ENCODE measurements at places on chromosomes 12 and 14.

DNA sequence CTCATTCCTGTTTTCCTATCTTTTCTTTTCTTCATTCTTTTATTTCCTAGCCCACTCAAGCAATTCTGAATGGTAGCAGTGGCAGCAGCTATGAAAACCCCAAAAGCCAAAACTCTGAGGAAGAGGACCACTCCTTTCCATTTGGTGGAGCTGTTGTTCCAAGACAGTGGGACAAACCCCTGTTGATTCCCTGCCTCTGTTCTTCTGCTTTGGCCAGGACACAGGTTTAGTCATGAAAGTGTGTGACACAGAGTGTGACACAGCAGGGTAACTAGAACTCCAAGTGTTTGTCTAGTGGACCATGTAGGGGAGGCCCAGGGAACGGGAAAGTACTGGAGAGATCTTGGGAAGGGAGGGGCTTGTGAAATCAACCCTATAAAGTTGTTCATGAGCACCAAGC is 71.1 kb downstream of the PTCSC3 start:
- DNase-seq: no peak

GRCh38 chr14:101181446-101182313 is 278.2 kb upstream of the RTL1 start:
- no peak for DNase-seq

DNA sequence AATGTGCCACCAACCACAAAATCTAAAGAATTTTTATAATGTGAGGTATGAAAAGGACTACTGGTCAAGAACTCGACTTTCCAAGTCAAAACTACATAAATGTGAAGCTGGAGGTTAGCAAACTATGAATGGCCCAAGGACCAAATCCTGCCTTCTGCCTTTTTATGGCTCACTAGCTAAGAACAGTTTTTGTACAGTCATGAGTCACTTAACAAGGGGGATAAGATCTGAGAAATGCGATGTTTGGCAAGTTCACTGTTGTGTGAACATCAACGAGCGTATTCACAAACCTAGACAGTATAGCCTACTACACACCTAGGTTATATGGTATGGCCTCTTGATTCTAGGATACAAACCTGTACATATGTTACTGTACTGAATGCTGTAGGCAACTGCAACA is 28.2 kb downstream of the FERMT2 start:
- DNase-seq: no peak

DNA sequence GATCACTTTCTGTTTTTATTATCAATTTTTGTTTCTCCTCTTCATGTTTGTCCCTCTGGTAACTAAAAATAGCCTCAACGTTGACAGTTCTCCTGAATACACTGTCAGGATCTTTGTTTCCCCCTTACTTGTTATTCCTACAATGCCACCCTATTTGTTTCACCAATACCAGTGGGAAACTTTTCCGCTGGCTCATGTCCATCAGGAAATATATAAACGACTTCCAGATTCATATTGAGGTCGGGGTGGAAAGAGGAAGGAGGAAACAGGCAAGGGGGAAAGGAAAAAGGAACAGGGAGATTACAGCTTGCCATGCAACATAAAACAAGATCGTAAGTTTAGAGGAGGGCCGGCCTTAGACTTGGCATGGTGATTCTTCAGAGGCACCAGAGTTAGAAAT is 61.7 kb downstream of the BTBD7 start:
- no peak for DNase-seq

DNA sequence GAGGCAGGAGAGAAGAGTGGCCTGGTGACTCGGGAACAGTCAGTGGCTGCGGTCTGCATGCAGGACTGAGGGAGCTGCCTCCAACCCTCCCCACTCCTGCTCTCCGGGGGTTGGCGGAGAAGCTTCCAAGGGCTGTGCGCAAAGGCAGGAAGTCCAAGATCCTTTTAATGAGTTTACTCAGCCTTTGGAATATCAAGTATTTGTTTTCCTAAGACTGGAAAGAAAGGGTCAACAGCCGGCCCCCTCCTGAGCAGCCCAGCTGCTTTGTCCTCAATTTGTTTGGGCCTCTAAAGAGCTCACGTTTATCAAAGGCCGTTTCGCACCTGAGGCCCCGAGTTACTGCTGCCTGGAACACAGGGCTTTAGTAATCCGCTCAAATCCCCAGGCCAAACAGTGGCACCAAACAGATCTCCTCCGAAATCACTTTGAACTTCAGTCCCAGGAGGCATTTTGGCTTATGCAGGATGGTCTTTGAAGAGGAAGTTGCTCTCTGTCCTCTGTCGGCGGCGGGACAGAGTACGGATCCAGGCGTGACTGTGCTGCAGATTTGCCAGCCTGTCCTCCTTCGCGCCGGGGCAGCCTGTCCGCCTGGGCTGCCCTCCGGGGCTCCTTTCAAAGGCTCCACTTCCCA is 117.2 kb upstream of the FZD10 start:
- no peak for DNase-seq

DNA sequence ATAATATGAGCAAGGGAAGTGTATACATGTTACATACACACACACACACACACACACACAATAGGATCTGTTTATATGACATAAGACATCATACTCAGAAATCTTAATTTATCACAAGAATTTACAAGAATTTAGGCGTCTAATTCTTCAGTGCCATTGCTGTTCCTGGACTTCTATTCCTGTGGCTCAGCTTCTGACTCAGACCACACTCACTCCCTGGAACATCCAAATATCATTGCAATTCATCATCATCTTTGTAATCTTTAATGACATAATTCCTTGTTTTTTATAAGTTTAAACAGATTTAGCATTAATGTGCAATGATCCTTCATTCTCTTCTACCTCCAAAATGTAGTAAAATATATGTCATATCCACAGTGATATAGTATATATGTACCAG is 544.2 kb downstream of the FOXG1 start:
- no peak for DNase-seq

DNA sequence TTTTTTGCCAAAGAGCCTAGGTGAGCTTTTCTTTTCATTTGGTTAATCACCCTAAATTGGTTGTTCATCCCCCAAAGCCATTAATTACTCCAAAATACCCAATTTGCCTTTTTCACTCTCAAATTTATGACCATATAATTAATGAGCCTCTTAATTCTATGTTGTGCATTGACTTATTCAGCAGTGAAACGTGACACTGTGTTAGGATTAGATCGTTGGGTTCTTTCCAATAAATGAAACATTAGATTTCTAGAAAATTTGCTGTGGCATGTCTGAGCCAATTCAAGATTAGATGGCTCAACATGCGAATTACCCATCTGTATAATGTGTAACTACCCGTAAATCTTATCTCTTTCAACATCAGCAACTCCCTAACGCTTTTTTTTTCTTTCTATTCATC is 273.4 kb downstream of the BMP4 start:
- DNase-seq: no peak

GRCh38 chr12:86456241-86456640 is 200.1 kb upstream of the MGAT4C start:
- no peak for DNase-seq

- no peak for DNase-seq
Measured at GRCh38 chr14:71465316-71465715, 466.9 kb upstream of the RGS6 start.

- DNase-seq: no peak
Measured at GRCh38 chr14:35932659-35933159, 106.6 kb downstream of the BRMS1L start.

DNA sequence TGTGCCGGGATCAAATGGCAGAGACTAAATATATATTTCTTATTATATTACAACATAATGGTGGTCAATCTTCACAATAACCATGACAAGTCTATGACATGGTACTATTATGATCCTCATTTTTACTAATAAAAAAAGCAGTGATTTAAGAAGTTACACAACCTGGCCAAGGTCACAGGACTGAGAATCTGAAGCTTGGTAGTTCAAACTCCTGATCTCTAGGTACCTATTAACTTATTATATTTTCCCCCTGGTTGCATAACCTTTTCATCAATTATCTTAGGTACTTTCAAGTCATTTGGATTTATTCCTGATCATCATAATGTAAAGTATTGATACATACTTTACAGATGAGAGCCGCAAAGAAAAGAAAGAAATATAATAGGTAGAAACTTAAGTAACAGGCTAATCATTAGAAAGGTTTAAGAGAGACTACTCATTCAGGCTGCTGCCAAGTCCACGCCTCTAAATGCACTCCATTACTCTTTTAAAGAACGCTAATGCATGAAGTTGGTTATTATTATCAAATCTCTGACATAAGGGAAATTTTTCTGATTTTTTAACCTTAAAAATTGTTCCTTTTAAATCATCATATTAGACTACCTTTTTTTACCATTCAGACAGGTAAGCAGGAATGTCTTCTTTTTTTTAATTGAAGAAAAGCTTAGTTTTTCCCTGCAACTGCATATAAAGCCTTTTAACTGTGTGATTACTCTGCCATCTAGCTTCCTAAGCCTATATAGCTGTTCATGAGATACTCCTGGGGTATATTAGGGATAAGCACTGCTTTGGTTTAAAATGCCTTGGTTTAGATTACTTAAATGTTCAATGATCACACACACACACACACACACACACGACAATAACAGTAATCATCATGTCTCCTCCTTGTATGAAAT is 35.6 kb downstream of the RPS29 start:
- DNase-seq: no peak

DNA sequence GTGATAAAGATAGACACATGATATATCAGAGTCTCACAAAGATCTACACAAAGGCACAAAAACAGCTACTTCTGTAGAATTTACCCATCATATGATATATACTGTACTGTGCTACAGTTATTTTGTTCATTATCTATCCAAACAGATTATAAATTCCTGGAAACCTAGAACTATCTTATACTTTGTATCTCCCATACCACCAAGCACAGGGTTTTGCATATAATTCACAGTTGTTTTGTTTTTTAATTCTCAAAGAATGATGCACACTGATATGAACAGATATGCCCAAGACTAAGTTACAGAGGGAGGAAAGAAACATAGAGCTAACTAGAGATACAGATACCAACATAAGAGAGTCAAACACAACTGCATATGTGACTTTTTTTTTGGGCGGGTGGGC is 3.4 kb downstream of the PRKAG1 start:
- DNase-seq: no peak

DNA sequence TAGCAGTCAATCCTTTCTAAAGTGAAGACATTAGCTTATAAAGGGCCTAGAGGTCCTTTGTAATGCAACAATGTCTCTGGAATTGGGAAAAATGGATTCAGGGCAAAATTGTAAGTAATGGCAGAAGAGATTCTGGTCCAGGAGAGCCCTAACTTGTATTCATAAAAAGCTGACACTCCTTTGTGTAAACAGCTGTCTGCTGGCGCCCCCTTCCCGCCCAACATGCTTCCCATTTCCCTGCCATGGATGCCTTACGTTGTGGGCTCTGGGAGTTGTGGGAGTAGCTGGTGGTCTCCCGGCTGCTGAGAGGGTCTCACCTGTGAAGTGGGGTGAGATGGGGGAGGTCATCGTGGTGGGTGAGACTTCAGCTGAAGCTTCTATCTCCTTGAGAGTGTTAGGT is 2.3 kb downstream of the ACRBP start:
- DNase-seq: no peak

- no peak for DNase-seq
Measured at GRCh38 chr14:29521526-29522137, 406.0 kb downstream of the PRKD1 start.

GRCh38 chr14:21169573-21169972 is 13.7 kb upstream of the OR5AU1 start:
- no peak for DNase-seq

- DNase-seq: no peak
Measured at GRCh38 chr12:104596134-104596799, 139.5 kb downstream of the CHST11 start.

GRCh38 chr14:69539631-69540410 is 34.9 kb downstream of the CCDC177 start:
- DNase-seq: no peak

- no peak for DNase-seq
Measured at GRCh38 chr14:93381644-93382043, 34.7 kb downstream of the COX8C start.

- DNase-seq: no peak
Measured at GRCh38 chr14:34776611-34777010, 62.2 kb upstream of the CFL2 start.

- no peak for DNase-seq
Measured at GRCh38 chr12:104177663-104178501, 37.7 kb upstream of the TXNRD1 start.

DNA sequence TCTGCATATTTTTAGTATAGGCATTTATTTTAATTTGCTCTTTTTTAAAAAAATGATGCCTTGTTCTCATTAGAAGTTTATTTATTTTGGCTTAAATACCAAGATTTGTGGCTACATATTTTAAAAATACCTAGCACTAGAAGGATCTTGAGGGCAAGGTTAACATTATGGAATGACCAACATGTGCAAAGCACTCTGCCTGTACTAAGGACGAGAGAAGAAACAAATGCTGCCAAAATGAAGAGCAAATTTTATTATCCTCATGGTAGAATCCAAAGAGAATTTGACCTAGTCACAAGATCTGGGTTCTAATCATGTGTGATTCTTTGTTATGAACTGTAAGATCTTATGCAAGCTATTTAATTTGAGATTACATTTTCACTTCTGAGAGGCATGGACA is 2.8 kb downstream of the CAND1 start:
- no peak for DNase-seq

- no peak for DNase-seq
Measured at GRCh38 chr14:92487513-92488133, 26.0 kb upstream of the RIN3 start.

DNA sequence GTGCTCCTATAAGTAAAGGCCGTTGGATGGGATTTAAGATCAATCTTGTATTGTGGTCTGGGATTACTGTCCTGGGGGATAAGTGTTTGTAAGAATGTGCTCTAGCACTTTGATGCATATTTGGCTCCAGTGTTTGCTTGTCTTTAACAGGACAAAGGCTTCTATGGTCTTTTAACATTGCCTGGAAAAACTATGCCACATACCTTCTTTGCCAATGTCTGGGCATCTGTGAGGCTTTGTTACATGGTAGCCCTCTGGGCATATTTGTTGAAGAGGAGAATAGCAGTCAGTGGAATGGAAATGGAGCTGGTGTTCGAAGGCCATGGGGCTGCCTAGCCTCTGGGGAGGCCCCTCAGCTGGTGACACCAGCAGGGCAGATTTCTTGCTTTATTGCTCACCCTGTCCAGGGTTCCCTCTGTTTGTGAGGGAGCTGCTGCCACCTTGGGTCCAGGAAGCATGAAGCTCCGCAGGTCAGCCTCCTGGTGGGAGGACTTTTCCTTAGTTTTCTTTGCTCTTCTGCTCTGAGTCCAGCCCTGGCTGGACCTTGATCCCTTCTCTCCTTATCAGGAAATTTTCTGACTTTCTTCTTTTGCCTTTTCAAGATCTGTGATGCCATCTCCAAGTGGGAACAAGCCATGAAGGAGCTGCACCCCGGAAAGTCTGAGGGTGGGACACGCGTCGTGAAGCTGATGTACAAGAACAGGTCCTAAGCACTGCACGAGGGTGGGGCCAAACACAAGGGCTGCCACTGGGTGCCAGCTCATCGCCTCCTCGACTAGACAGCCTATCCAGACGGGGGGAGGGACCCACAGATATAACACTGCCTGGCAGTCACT is 19.5 kb downstream of the PIGH start:
- no peak for DNase-seq

DNA sequence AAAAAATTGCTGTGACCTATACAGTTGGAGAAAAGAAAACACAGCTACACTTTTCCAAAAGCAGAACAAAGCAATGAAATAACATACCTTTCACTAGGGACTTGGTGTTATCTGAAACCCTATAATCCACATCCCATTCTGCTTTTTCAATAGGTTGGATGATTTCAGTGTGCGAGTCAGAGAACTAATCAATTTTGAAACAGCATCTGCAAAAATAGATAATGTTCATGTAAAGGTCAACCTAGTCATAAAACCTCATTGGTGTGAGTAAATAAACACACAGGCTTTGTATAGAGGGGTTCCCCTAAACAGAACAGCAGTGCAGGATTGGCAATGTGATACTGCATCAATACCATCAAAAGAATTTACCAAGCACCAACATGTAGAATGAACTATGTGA is 173.0 kb upstream of the G2E3 start:
- no peak for DNase-seq

Data from stimulated activated CD4-positive, alpha-beta T cell treated with anti-CD3 and anti-CD28 coated beads, TNF-alpha, amount 100 ng/mL, for 24 hours (primary cell).